ENCODE measurements at places on chromosomes 1 and 21.

DNA sequence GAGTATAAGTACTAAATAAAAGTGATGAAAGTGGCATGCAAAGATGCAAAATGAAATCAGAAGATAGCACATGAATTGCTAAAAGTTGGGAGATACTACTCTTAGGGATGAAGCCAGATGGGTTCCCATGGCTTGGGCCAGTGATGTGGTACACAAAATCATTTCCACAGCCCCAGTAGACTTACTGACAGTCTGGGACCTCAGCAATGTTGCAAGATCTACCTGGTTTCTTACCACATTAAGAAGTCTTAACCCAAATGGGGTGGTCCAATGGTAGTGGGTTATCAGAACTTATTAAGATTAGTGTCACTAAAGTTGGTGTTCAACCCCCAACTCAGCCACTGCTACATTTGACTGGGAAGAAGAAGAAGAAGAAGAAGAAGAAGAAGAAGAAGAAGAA is 227.7 kb upstream of the IRF2BP2 start:
- DNase-seq = no peak

- peak; percentile 22 for DNase-seq
Observed at GRCh38 chr1:236608930-236609726, 4.8 kb upstream of the HEATR1 start.

- DNase-seq = no peak
Observed at GRCh38 chr1:234515821-234516241, 36.9 kb upstream of the TARBP1 start.

DNA sequence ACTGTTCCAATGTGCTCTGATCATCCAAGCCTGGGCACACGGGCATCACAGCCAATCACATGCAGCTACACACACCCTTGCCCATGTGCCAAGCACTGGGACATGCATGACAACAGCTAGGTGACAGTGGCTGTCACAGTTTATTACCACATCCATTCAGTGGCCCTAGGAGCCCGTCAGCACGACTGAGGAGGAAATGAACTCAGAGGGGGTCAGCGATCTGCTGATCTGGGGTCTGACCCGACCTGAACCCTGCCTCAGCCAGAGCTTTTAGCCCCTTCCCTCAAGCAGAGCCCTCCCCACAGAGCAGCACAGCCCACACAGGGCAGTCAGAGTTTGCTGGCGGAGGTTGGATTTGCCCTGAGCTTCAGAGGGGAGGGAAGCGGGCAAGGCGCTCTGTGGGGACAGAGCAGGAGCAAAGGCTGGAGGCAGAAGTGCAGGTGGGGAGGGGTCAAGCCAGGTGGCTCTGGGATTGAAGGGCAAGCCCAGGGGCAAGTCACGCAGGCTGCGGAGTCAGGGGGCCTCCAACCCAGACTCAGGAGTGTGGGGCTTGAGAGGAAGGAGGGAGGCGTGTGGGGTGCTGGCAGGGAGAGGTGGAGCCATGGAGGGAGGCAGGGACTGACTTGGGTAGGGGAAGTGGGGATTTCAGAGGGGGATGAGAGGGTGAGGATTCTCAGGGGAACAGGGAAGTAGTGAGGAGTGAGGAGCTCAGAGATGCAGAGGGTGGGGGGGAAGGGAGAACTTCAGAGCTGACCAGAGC is 10.4 kb downstream of the SH3BGRL3 start:
- DNase-seq = no peak

DNA sequence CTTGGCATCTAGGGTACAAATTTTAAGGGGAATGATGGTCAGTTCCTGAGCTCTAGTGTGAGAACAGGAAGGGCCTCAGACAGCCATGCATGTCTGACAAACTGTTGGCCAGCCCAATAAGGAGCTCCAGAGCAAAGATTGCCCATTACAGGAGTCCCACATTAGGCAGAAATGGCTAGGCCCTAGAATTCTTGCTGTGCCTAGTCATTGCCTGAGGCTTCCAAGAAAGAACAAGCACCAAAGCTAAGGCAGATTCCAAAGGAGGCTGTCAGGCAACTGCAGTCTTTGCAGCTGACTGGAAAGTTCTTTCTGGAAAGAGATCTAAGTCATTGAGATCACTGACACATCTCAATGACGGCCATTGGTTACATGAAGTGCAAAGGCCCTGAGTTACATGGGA is 3.9 kb upstream of the STIL start:
- DNase-seq = no peak

GRCh38 chr1:167401260-167401873 is 117.0 kb downstream of the CD247 start:
- DNase-seq = peak; percentile 53

DNA sequence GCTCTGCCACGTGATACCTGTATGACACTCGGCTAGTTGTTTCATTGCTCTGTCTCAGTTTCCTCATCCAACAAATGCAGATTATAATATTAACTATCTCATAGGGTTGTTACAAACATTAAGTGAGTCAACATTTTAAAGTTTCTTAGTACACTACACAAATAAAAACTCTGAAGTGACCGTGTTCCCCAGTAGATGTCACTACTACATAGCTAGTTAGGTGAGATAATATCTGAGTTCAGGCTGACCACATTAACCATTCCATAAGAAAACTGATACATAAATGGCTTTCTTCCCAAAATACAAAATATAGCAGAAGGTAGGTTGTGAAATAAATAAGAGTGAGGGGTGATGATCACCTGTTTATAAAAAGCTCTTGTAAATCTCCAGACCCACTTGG is 214.1 kb downstream of the NUF2 start:
- peak; percentile 14 for DNase-seq

DNA sequence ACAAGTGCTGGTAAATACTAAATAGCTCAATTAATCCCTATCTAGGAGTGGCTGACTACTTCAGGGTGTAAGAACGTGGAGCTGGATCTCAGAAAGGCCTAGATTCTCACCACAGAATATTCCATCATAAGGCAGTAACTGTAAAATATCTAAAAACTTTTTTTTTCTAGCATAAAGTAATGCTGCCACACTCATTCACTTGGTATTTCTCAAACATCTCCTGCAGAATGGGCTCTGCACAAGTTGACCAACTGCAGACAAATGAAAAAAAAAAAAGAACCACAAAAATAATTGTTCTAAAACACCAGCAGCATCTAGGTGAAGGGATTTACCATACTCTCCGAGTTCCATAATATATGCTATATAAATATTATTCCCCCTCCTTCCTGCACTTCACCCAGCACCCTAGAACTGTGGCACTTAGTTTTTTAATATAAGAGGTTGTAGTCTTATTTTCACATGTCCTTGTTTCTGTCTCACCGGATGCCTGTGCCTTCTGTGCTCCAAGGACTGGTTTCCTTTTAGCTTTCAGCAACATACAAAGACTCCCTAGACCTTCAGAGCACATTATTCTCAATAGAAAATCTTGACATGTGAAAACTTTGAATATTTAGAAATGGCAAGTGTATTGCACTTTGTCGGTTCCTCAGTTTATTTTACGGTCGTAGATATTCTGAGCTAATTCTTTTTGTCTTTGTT is 8.9 kb downstream of the VSIG8 start:
- no peak for DNase-seq

DNA sequence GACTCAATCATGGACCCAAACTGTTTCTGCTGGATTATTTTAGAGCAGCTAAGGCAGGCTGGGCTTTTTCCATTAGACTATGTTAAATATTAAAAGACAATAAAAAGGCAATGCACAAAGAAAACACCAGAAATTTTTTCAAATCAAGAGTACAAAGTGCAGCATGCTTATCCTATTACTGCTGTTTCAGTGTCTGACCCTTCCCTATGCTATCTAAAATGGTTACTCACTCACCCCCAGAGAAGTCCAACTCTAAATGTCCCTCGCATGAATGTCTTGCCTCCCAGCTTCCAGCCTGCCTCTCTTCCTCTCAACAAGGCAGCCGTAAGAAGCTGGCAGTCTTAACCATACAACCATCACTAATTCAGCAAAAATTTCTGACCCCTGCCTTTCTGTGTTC is 108.7 kb upstream of the SYT6 start:
- DNase-seq = no peak

GRCh38 chr1:248818505-248819374 is 7.0 kb downstream of the SH3BP5L start:
- no peak for DNase-seq

DNA sequence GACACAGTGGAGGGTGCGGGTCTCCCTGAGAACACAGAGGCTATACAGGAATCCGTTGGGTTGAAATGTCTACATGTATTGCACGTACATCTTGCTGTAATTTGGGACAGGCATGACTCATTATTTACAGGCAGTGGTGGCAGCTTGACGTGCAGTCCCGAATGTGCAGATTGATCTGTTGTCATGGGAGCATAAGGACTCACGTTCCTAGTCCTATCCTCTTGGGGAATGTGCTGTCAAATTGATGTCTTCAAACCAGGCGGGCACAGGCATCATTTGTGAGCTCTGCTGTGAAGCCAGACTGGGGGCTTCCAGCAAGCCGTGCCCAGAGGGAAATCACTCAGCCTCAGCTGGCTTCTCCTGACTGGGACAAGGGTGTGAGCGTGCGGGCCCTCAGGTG is 40.5 kb downstream of the S100B start:
- no peak for DNase-seq

DNA sequence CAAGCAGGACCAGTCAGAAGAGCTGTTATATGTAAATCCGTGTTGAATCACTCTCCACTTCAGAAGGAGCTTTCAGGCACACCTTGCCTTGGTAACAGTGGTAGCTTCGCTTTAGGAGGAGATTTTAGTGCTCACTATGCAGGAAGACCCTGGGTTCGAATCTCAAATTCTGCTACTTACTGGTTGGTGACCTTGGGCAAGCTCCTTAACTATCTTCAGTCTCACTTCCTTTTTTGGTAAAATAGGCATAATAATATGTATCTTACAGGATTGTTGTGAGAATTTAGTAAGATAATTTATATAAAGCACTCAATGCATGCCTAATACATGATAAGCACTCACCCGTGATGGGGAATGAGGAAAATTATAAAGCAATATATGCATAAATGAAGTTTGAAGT is 46.7 kb upstream of the GPR52 start:
- DNase-seq = no peak

DNA sequence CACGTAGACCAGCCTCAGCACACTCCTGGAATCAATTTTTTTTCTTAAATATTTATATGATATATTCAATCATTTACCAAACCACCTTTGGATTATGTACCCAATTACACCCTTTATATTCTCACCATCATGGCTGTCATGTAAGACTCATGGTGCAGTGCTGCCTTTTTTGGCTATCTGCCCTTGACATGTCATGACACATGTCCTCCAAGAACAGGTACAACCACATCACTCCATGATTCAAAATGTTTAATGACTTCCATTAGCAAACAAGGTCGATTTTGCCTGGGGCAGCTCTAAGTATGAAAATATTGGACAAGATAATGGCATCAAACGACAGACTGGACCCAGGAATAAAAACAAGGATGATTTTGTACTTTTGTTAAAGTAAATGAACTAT is 861.1 kb upstream of the ADAMTS5 start:
- DNase-seq = no peak

- no peak for DNase-seq
Observed at GRCh38 chr1:25871704-25872494, 3.6 kb downstream of the PAQR7 start.

DNA sequence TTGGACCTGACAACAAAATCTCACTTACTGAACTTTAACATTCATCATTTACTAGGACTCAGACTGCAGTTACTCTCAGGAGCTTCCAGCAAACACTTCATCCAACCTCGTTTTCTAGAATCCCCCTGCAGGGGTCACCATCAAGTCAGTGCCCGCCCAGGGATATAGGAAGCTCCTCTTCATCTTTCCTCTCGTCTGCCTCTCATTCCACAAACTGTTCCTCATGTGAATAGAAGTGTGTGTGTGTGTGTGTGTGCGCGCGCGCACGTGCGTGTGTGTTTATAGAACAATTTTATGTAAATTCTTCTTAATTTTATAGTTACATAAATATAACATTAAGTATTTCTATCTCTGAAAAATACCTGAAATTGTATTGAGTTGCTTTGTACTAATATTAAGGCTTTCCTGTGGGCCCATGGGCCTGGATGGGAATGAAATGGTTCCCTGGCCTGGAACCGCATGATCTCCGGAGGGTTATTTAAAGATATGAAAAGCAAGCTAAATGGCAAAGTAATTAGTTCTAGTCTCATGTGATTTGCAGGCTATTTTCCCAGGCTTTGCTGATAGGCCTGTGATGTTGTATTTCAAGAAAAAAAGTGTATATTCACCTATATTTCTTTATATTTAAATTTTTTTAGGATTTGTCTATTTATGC is 21.7 kb upstream of the ABCD3 start:
- DNase-seq = no peak

DNA sequence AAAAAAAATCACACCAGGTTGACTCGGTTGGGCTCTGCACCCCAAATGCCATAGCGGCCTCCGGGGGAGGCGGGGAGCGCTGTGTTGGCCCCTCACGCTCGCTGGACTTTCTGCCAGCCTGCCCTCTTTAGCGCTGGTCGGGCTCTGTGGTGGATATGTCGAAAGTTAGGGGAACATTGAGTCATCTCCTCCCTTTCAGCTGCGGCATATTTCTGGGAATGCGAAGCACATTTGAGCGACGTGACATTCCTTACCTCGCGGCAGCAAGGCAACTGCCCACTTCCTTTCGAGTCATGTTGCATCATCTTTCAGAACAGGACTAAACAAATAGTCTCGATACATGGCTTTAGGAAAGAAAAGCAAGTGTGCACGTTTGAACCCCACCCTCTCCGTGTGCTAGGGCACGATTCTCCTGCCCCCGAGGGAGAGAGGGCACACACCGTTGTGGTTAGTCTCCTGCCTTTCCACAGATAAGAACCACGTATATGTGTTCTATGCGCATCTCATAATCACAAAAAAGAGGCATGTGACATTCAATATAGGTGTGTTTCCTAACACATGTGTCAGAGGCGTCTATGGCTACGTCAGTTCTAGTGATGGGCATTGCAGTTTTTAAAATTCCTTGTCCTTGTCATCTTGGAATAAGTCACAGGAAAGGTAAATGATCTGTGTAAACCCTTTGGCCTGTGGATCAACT is 105.9 kb upstream of the SLC45A1 start:
- no peak for DNase-seq

DNA sequence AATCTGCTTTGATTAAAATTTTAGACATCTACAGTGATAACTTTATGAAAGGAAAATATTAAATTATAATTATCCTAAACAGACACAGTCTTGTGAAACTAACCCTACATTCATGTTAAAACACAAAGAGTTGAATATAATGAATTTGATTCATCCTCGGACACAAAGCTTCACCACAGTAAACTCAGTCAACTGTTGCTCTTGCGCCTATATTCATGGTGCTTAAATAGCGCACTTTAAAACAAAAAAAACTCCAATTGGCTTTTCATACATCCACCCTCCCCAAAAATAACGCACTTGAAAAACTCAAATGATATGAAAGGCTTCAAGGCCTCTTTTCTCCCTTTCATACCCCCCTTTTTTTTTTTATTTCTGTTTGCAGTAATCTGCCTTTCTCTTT is 260.3 kb downstream of the FAF1 start:
- no peak for DNase-seq
